ENCODE measurements at places on chromosomes 11 and 22. TPM values are rescaled to one million over a fixed set of nuclear protein-coding genes. Genes with fewer than 3 reads are reported as not detected.

GRCh38 chr11:72576243-72576595 is 98.0 kb downstream of the PDE2A start:
- H3K4me1 ChIP-seq: peaks cover 9% of the 10 kb centered on the region
- no peak overlapping the region for H3K27ac ChIP-seq
- H3K4me3 ChIP-seq: no peak overlapping the region
- H3K27me3 ChIP-seq: no peaks in the 10 kb centered on the region
- no peaks in the 10 kb centered on the region for H3K36me3 ChIP-seq

Gene TESMIN
- total RNA-seq: 3.9 TPM

DNA sequence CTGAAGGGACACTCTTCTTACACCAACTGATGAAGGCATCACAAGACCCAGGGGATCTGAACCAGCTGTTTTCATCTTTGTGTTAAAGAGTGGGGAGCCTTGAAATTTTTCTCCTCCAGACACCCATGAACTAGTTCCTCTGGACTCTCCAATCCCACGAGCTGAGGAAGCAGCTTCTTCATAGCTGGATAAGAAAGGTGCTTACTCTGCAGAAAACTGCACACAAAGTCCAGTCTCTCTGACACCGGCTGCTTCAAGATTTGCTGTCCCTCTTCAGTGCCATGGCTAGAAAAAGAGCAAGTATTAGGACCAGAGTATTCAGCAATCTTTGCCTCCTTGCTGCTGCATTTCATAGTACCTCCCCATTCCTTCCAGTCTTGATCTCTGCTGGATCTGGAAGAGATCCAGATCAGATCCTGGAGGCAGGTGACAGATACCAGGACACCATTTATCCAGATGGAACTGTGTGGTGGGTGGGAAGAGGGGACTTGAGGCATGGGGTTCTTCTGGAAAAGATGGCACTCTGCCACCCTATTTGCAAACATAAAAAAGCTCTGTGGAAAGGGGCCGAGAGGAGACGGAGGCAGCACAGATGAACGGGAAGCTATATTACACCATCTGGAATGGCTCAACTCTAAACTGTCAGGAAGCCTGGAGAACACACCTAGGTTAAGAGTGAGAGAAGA is 25.5 kb downstream of the IL18BP start:
- H3K27me3 ChIP-seq: no peaks in the 10 kb centered on the region
- H3K36me3 ChIP-seq: peaks cover 88% of the 10 kb centered on the region
- no peaks in the 10 kb centered on the region for H3K4me1 ChIP-seq
- no peak overlapping the region for H3K4me3 ChIP-seq
- DNase-seq: no peak

DNA sequence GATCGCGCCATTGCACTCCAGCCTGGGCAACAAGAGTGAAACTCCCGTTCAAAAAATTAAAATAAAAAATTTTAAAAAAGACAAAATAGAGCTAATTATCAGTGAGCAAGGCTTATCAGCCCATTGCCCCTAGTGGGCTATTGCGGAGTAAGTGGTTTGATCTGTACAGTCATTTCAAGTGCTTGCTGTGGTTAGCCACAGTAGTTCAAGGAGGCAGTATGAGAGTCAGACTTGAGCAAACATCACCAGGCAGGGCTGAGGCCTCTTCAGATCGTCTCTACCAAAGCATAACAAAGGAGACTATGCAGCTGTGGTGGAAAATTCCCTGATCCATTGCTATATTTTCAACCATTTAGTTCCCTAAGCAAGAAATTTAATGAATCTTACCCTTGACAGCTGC is 4.3 kb upstream of the SBF2 start:
- no peak overlapping the region for H3K4me3 ChIP-seq
- H3K27me3 ChIP-seq: peaks cover 24% of the 10 kb centered on the region
- no peaks in the 10 kb centered on the region for H3K36me3 ChIP-seq

DNA sequence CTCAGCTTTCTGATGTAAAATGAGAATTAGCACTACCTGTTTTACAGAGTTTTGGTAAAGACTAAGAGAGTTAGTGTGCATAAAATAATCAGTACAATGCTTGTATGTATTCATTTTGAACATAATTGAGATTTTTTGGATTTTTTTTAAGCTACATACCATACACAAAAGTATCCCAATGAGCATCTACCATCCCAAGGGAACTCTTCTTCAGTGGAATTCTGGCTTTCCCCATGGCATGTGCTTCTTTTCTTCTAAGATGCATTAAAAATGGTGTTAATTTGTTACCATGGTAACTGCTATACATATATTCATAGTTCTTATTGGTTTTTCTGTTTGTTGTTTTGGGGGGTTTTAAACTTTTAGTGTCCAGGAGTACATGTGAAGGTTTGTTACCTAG is 17.7 kb downstream of the OR8D1 start:
- H3K4me1 ChIP-seq: no peaks in the 10 kb centered on the region
- no peak overlapping the region for H3K4me3 ChIP-seq
- no peaks in the 10 kb centered on the region for H3K27me3 ChIP-seq
- H3K27ac ChIP-seq: no peak overlapping the region
- no peaks in the 10 kb centered on the region for H3K36me3 ChIP-seq
- DNase-seq: no peak

All from natural killer cell (primary cell).